ENCODE measurements at places on chromosomes 7 and 10.

DNA sequence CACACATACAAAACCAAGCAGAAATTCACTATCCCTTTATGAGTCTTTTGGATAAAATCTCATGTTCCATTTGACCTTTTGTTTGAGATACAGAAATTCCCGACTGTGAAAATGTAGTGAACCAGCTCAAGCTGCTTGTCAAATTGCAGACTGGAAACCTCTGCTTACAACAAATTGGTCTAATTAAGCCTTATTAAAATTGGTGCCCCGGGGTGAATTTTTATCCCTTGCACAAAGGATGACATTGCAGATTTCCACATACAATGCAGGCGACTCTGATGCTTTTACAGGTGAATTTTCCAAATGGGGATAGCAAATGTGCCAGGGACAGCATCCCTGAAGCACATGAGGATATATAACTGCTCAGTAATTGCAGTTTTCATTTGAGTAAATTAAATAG lies 257.3 kb downstream of the BMPER start:
- DNase-seq: no peak

DNA sequence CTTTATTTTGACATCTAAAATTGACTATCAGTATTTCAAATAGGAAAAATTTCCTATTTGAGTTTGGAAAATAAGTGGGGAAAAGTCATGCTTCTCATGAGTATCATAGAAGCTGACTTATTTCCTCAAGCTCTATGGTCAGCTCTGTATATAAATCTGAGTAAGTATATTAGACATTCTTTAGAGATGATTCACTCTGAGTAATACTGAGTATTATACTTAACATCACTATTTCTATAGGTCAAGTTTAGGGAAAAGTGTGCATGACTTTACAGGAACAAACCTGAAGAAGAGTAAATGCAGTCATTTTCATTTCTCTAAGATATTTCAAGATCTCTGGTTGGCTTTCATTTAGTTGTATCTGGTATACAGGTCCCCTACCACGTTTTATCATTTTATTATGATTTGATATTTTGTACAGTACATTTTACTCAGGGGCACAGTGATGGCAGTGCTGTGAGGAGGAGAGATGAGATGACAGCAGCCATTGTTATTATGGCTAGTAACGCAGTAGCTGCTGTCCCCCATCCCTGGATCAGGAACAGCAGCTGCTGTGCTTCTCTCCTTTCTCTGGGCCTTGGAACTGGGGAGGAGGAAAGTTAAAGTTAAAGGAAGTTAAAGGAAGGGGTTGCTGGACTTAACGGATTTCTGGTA lies 15.2 kb downstream of the SND1 start:
- DNase-seq: no peak

- DNase-seq: no peak
Observed at GRCh38 chr10:4252701-4253100, 467.7 kb upstream of the KLF6 start.

DNA sequence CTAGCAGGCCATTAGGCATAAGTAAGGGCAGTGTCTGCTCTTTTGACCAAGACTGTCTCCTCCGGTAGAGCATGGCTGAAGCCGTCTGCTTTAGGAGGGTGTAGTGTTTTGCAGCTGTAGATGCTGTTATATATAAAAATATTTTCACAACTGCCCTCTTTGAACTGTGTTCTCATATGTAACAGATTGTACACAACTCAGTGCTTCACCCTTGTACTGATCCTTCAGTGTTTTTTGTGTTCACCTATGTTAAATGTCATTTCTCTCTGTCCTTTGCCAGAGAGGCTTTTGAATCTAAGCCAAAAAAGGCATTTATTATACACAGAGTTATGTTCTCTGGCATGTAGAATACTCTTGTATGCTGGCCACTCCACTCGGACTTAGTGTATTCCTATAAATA lies 135.5 kb downstream of the BICC1 start:
- DNase-seq: no peak

DNA sequence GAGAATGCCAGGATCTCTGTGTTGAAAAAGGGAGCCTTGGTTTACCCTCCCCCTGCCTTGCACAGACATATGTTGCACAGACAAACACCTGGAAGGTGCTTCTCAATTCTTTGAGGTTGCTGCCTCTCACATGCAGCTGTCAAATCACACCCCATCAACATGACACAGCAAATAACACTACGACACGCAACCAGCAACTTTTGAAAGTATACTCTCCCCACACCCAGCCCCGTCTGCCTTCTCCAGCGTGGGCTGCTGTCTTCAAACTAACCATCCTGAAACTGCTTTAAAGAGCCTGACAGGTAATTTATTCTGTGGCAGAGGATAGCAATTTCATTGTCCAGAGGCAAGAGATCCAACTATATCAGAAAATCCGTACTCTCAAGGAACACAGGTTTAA lies 136.1 kb downstream of the PLXNA4 start:
- DNase-seq: no peak

All from AG09309 (cell line).